Fibroblast of skin of right quadriceps (primary cell): ENCODE measurements at places on chromosomes 5 and 9.

- DNase-seq = no peak
These were observed 54.1 kb downstream of the TRIM32 start for GRCh38 chr9:116741086-116741740.

DNA sequence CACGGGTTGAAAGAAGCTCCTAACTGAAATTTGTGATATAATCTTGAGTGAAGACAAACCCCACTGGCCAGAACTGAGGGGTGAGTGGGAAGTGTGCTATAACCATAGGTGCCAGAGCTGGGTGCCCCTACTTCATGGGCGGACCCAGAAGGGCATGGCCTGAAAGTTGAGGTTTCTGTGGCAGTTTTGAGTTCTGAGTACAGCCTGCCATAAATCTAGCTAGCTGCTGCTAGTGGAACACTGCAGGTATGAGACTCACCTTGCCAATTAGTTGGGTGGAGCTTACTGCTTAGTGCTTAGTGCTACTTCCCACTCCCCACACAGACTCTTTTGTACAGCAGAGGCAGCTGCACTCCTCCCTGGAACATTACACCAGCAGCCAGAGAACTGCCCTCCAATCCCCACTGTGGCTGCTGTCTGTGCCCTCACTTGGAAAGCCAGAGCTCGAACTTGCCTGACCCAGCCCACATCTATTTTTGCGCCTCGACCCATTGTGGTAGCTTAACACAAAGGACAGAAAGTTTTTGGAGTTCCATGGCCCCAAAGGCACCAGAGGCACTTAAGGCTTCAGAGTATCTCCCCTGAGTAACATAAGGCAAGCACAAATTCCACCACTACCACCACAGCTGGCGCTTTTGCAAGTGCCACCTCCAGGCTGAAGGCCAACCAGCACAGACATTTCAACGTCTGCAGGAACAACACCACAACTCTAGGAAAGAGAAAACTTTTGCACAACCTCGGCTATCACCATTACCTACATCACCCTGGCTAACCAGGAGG is 27.1 kb upstream of the PTGER4 start:
- DNase-seq = no peak

- DNase-seq = peak; percentile 45
These were observed 13.9 kb downstream of the IFNA1 start for GRCh38 chr9:21454149-21454548.

GRCh38 chr9:34151398-34151797 is 24.9 kb upstream of the DCAF12 start:
- DNase-seq = no peak

- DNase-seq = no peak
These were observed 1352.0 kb upstream of the CDH9 start for GRCh38 chr5:28390341-28390740.

- DNase-seq = no peak
These were observed 7.2 kb downstream of the SLC2A6 start for GRCh38 chr9:133471551-133472276.

DNA sequence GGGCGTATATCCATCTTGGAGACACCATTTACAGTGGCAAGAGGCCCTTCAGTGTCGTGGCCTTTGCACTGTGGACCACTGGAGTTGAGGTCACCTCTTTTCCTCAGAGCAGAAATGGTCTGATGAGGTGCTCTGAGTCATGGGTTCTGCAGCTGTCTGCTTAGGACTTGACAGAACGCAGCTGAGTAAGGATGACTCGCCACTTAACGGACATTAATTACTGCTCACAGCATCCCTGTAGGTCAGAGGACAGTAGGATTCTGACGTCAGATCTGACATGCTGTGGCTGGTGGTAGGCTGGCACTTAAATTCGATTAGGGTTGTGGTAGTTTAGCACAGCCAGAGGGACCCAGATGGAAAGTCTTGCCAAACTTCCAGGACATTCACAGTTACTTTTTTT is 479.4 kb downstream of the DMAC1 start:
- DNase-seq = peak; percentile 93

GRCh38 chr5:145980718-145981117 is 44.3 kb downstream of the SH3RF2 start:
- DNase-seq = no peak

- DNase-seq = peak; percentile 52
These were observed 46.0 kb downstream of the CRB2 start for GRCh38 chr9:123401879-123402513.

DNA sequence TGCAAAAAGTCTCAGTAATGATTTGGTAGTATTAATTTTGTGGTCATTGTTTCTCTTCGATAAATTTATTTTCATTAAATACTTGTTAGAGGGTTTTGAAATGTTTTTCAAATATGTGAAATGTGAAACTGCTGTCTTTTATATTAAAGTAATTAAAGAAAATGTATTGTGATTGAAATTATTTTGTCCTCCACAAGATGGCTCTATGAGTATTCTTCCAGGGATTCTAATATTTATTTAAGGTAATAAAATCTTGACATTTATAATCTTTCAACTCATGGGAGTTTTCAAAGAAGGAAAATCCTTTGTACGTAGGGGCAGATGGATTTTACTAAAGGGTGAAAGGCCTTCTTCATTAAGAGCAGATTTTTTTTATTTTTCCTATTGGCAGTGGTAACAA is 19.3 kb downstream of the ISOC1 start:
- no peak for DNase-seq

DNA sequence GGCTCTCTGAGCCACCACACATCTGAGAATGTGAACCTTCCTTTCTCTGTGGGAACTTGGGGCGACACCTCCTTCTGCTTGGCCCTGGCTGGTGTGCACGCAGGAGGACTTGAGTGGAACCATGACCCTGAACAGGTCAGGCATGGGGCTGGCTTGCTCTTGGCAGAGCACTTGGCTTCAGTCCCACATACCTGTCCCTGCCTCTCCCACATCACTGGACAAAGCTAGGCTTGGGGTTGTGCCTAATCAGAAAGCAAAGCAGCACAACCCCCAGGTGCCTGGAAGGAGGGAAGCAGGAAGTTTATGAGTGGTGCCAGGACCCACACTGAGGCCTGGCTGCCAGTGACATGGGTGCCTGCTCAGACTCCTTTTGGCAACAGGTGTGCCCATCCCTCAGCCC is 13.2 kb downstream of the GADD45G start:
- DNase-seq = no peak

DNA sequence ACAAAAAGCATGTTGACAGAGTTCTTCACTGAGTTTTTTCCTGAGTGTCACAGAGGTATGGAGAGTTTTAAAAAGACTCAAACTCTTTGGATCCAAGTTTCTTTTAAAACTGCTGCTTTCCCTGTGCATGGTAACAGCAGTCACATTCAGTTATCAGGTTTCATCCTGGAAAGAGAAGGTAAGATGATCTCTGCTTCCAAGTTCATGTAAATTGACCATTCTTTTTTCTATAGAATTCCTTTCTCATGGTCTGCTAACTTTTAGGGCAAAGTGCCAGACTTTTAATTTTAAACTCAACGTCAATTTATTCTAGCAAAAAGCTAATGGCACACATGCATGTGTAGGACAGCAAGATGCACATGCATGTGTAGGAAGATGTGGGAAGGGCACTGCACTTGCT is 52.5 kb upstream of the PRLR start:
- no peak for DNase-seq

GRCh38 chr5:139584137-139584536 is 23.0 kb downstream of the UBE2D2 start:
- DNase-seq = no peak

DNA sequence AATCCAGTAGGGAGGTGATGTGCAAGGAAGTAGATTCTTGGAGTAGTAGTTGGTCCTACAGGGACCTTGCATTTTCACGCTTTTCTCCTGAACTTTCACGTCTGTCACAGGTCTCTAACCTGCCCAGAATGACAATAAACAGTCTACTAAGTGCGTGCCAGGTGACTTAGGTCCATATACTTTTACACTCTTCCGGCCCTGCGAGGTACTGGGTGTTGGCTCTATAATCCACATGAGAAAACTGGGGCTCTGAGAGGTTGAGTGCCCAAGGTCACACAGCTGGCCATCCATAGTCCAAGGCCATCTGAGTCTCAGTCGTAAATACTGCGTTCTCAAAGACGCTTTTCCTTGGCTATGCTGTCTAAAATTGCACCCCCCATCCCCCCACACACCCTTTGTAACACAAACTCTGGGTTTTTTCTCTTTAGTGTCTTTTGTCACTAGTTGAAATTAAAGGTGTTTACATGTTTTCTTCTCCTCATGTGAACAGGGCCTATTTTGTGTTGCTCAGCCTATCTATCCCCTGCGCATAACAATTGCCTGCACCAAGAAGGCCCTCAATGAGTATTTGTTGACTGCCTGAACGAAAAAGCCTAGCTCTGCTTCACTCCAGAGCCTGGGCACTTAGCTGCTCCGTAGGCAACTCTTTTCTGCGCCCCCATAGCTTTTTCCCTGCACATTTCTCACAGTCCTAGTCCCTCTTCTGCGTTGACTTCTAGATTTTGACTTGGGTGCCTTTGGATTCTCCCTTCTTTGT is 943 bp downstream of the SFXN1 start:
- DNase-seq = no peak

GRCh38 chr5:179128041-179128365 is 67.8 kb downstream of the ZNF354C start:
- no peak for DNase-seq

DNA sequence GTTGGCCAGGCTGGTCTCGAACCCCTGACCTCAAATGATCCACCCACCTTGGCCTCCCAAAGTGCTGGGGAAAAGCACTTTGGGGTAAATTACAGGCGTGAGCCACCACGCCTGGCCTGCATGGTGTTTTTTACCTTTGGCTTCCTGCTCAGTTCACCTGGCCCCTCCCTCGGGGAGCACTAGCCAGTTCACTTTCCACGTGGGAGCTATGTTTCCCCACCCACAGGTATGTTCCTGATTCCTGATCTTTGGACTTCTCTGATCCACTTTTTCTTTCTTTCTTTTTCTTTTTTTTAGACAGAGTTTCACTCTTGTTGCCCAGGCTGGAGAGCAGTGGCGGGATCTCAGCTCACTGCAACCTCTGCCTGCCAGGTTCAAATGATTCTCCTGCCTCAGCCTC is 15.8 kb downstream of the DAB2IP start:
- DNase-seq = no peak

DNA sequence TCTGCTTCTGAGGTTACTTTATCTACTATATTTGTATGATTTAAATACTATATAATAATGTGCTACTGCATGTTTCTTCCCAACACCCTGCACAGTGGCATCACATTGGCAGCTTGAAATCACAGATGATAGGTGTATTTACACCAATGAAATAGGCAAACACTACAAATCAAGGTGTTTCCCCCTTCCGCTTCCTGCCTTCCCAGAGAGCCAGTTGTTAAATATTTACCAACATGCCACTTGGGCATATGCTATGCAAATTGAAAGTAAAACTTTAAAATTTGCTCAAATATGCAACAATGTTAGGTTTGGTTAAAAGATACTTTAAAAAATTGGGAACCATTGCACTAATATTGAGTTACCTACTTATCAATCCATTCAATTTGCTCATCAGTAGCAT is 58.2 kb upstream of the SMARCA2 start:
- no peak for DNase-seq

GRCh38 chr5:33439905-33440481 is 772 bp upstream of the TARS1 start:
- DNase-seq = peak; percentile 6

- DNase-seq = no peak
These were observed 97.6 kb downstream of the RAB3C start for GRCh38 chr5:58680503-58680902.

- no peak for DNase-seq
These were observed 8.9 kb upstream of the BNC2 start for GRCh38 chr9:16879416-16879815.

GRCh38 chr5:80487444-80487828 is 464 bp upstream of the FAM151B start:
- no peak for DNase-seq

GRCh38 chr5:142304013-142304701 is 20.7 kb downstream of the SPRY4 start:
- no peak for DNase-seq

- no peak for DNase-seq
These were observed 36.7 kb downstream of the FBXW2 start for GRCh38 chr9:120756531-120756930.

- DNase-seq = peak; percentile 71
These were observed 458.9 kb upstream of the C9orf72 start for GRCh38 chr9:28032268-28032590.

- peak; percentile 37 for DNase-seq
These were observed 3.2 kb downstream of the CDKN2B start for GRCh38 chr9:22005702-22006606.

- peak; percentile 66 for DNase-seq
These were observed 24.9 kb downstream of the ARHGEF37 start for GRCh38 chr5:149605998-149606724.

GRCh38 chr5:177428574-177429217 is 2.2 kb downstream of the GRK6 start:
- no peak for DNase-seq

GRCh38 chr5:165370794-165371193 is 1865.4 kb downstream of the MAT2B start:
- peak; percentile 7 for DNase-seq

DNA sequence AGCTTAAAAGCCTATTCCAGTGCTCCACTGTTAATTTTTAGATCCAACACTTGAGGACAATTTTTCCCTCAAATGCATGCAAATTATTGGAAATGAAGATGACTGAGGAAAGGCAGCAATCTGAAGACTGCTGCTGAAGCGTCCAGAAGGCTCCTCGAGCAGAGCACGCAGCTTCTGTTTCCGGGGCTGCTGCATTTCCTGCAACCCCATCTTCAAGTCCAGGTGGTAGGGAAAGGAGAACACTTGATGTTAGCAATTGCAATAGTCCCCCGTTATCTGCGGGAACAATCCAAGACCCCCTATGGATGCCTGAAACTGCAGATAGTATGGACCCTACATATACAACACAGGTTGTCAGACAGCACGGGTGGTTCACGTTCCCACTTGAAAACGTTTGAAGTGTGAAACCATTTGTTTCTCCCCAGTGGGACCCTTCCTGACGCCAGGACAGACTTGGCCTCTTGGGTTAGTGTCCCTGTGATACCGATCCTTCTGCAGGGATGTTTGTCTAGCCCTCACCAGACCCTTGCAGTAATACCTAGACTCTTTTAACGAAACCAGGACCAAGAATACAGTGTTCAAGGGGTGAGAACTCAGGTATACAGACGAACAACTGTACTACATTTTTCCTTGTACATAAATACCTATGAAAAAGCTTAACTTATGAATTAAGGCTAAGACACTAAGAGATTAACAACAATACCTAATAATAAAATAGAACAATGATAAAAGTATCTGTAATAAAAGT is 152.3 kb downstream of the HSD17B3 start:
- no peak for DNase-seq

GRCh38 chr5:133202066-133202665 is 150.4 kb downstream of the HSPA4 start:
- no peak for DNase-seq

GRCh38 chr9:78006734-78007133 is 24.9 kb downstream of the GNAQ start:
- DNase-seq = no peak

DNA sequence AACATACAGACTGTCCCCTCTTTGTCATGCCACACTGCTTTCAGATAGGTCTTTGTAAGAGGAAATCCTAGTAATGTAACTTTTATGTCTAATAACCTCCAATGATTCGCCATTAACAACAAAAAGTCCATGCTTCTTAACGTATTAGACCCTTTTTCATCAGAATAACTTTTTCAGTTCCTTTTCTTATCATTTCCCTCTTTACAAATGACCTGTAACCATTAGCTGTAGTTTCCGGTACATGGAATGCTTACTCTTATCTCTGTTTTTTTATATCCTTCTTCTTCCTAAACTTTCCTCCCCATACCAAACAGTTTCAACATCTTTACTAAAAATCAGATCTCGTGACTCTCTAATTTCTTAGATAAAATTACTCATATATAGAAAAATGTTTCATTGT is 268.9 kb upstream of the TYRP1 start:
- no peak for DNase-seq
